Small intestine (tissue), 16 donors: ENCODE measurements at places on chromosomes 5 and 9. TPM values are rescaled to one million over a fixed set of nuclear protein-coding genes. Genes with fewer than 3 reads are reported as not detected.

PCDHGA6 gene
- polyA plus RNA-seq: 1.0 TPM

TXNDC8 gene
- polyA plus RNA-seq: not detected

OLFM1 gene
- 36.5 TPM for polyA plus RNA-seq

KCTD16 gene
- under 0.01 TPM for polyA plus RNA-seq

GGTA1 gene
- polyA plus RNA-seq: 7.0 TPM

CDHR2 gene
- 411 TPM for polyA plus RNA-seq

ENHO gene
- polyA plus RNA-seq: 1.8 TPM

SPINK4 gene
- polyA plus RNA-seq: 1,209 TPM

IL13 gene
- polyA plus RNA-seq: not detected

PLAC8L1 gene
- 0.33 TPM for polyA plus RNA-seq

ERMP1 gene
- polyA plus RNA-seq: 2.2 TPM

COMMD10 gene
- 22.2 TPM for polyA plus RNA-seq

SLC6A19 gene
- polyA plus RNA-seq: 199 TPM

PCDH1 gene
- polyA plus RNA-seq: 43.9 TPM

KIAA1958 gene
- polyA plus RNA-seq: 0.67 TPM

SLC9A3 gene
- polyA plus RNA-seq: 178 TPM

IRX4 gene
- not detected for polyA plus RNA-seq

TMEFF1 gene
- not detected for polyA plus RNA-seq

ALDH1B1 gene
- 6.8 TPM for polyA plus RNA-seq

IL5 gene
- not detected for polyA plus RNA-seq

S1PR3 gene
- 6.0 TPM for polyA plus RNA-seq

CDH10 gene
- 0.78 TPM for polyA plus RNA-seq

MARCHF11 gene
- not detected for polyA plus RNA-seq

THBS4 gene
- 1.2 TPM for polyA plus RNA-seq

QRFP gene
- not detected for polyA plus RNA-seq

CER1 gene
- not detected for polyA plus RNA-seq

ADRB2 gene
- polyA plus RNA-seq: 1.5 TPM

STPG3 gene
- polyA plus RNA-seq: not detected

LECT2 gene
- polyA plus RNA-seq: not detected

IFNB1 gene
- polyA plus RNA-seq: not detected

ACTBL2 gene
- polyA plus RNA-seq: not detected

CLK4 gene
- polyA plus RNA-seq: 26.6 TPM

LRRC19 gene
- polyA plus RNA-seq: 11.2 TPM

SPINK7 gene
- 0.43 TPM for polyA plus RNA-seq
